ENCODE measurements at places on chromosomes 2 and 18. TPM values are rescaled to one million over a fixed set of nuclear protein-coding genes. Genes with fewer than 3 reads are reported as not detected.

DYNC2LI1 gene
- 6.0 TPM for total RNA-seq

SERPINB13 gene
- total RNA-seq = not detected

IL1R1 gene
- total RNA-seq = 5.3 TPM

ZBTB7C gene
- total RNA-seq = under 0.01 TPM

Measured in bladder microvascular endothelial cell (primary cell).